ENCODE measurements at places on chromosomes 6 and 20. TPM values are rescaled to one million over a fixed set of nuclear protein-coding genes. Genes with fewer than 3 reads are reported as not detected.

The NKX2-2 gene
- total RNA-seq = 2.6 TPM

The GPR6 gene
- total RNA-seq = not detected

The PLEKHG1 gene
- total RNA-seq = not detected

The LY6G6F gene
- total RNA-seq = not detected

The GSTA1 gene
- total RNA-seq = 0.30 TPM

The BPIFB2 gene
- total RNA-seq = not detected

The GRIK2 gene
- total RNA-seq = 2.4 TPM

The MACROD2 gene
- 0.44 TPM for total RNA-seq

The PACSIN1 gene
- total RNA-seq = 0.20 TPM

The MYB gene
- total RNA-seq = 7.4 TPM

The OARD1 gene
- total RNA-seq = 23.0 TPM

The DDX43 gene
- not detected for total RNA-seq

The NKAIN4 gene
- not detected for total RNA-seq

The DEFB124 gene
- not detected for total RNA-seq

The ULBP2 gene
- total RNA-seq = 75.7 TPM

The C6orf52 gene
- total RNA-seq = 0.44 TPM

The ALDH5A1 gene
- 1.8 TPM for total RNA-seq
